Stimulated activated CD8-positive, alpha-beta memory T cell treated with anti-CD3 and anti-CD28 coated beads, Interleukin-2, amount 100 ng/mL, for 48 hours (primary cell): ENCODE measurements at places on chromosomes 3 and 15.

DNA sequence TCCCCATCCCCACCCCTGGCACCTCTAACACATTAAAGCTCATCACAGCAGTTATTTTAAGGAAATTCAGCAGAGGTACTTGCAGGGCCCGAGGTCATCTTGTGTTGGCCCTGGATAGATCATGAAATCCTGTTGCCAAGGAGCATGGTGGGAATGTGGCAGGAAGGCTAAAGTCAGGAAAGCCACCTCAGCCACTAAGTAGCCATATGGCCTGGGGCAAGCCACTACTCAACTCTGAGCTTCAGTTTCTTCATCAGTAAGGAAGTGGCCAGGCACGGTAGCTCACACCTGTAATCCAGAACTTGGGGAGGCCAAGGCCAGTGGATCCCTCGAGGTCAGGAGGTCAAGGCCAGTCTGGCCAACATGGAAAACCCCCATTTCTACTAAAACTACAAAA lies 55.9 kb downstream of the LIPC start:
- no peak for DNase-seq

DNA sequence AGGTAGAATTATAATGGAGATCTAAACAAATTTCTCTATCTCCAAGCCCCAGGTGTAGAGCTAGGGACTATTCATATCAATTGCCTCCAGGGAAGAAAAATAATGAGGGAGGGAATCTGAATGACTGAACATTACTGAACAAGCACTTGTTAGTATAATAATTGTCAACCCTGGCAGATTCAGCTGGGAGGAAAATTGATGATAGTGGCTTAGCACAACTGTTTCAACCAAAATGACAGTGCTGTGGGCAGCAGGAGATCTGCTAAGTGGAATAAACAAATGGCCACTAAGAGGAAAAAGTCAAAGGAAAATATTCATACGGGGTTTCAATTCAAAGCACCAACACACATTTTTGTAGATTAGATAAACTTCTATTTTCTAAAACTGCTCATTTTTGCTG lies 294.9 kb upstream of the ZNF385D start:
- DNase-seq, result no peak

GRCh38 chr3:138219255-138219654 lies 32.2 kb downstream of the ARMC8 start:
- no peak for DNase-seq

DNA sequence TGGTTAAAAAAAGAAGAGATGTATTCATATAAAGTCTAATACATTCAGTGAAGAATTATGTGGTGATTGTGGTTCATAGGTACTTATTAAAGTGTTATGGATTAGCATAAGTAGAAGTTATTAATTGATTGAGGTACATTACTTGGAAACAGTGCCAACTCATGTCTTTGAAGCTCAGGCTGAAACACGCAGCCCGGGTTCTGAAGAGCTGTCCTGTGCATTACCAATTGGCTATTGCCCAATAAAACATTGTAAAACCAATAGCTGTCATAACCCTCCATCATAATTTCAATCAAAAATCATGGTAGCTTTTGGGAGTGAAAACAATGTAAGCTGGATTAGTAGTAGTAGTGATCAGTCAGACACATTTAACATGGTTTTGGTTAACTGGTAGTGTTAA lies 560.1 kb downstream of the MCTP2 start:
- DNase-seq, result no peak

GRCh38 chr3:35385271-35385670 lies 254.1 kb upstream of the ARPP21 start:
- no peak for DNase-seq

GRCh38 chr3:60294181-60294580 lies 957.1 kb downstream of the FHIT start:
- no peak for DNase-seq

- DNase-seq, result no peak
Measured at GRCh38 chr15:75364881-75365280, 3.5 kb downstream of the MAN2C1 start.

- DNase-seq, result no peak
Measured at GRCh38 chr3:186095561-186096081, 13.3 kb downstream of the ETV5 start.

DNA sequence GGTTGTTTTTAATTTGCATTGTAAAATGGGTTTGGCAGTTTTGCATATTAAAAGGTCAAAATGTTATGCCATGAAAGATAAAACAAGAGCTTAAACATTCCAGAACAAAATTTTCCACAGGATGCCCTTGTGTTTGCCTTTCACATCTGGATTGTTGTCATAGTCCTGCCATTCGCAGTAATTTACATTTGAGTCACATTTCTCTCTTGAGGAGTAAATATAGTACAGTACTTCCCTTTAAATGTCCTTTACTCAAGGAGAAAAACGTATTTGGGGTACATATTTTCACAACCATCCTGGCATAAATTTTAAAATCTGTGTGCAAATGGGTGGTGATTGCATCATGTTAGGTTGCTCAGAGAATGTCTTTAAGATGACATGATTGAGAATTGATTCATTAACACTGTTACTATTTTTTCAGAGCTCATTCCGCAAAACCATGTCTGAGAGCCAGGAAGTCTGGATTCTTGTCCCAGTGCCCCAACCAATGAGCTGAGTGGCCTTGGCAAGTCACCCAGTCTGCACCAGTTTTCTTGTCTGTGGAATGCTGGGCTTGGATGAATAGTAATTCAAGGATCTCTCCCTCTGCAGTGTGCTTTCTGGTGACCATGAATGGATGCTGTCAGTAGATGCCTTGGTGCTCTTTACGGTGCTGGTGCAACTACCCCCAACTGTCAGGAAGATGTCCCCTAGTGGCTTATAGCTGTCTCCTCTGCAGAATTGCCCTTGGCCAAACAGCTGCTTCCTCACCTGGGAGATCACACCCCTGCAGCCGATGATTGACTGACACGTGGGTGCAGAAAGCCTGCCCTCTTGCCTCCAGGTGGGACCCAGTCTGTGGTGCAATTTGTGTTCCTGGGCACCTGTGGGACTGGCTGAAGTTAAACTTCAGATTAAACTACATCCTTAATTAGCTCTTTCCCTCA lies 43.0 kb downstream of the ABHD5 start:
- DNase-seq, result no peak

DNA sequence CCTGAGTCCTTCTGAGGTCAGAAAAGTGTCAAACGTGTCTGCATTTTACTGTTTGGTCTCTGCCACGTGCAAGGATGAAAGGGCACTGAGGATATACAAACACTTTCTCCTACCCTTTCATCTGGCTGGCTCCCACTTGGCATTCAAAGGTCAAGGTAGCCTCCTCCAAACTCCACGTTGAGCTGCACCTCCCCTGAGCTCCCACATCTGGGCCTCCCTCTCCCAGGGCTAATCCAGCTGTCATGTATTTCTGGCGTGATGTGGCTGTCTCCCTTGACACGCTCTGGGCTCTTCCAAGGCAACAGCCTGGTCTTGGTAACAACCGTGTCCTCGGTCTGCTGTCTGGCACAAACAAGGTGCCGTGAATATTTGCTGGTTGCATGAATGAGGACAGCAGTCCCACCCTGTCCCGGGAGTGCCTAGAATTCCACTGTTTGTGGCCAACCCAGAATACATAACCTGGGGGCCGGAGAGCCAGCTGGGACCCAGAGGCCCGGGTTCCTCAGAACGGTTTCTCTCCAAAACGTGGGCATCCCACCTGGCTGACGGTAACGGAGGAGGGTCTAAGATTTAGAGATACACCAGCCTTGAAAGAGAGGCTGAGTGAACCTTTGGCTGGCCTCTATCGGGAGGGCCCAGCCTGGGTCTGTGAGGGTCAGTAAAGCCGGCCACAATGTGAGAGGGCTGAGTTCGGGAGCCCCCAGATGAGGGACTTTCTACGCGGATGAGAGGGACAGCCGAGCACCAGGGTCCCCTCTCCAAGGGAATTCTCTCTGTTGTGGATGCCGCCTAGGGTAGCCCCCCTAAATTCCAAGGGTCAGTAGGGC lies 767 bp downstream of the GLT8D1 start:
- no peak for DNase-seq

DNA sequence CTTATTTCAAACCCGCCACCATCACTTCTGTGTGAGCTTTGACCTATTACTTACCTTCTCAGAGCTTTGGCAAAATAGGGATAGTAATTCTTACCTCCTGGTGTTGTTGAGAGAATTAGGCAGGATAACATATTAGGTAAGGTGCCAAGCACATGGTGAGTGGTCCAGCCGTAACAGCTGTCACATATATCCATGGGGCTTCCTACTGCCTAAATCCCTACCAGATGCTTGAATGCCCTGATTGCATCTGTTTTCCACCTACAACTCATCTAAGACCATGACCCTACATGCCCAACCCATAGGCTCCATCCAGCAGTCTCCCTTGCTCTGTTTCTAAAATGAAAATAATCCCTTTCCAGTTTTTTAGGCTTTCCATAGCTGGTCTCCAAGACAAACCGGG lies 162.3 kb upstream of the NR2E3 start:
- no peak for DNase-seq

GRCh38 chr3:120558771-120559241 lies 37.3 kb upstream of the NDUFB4 start:
- peak; percentile 75 for DNase-seq

DNA sequence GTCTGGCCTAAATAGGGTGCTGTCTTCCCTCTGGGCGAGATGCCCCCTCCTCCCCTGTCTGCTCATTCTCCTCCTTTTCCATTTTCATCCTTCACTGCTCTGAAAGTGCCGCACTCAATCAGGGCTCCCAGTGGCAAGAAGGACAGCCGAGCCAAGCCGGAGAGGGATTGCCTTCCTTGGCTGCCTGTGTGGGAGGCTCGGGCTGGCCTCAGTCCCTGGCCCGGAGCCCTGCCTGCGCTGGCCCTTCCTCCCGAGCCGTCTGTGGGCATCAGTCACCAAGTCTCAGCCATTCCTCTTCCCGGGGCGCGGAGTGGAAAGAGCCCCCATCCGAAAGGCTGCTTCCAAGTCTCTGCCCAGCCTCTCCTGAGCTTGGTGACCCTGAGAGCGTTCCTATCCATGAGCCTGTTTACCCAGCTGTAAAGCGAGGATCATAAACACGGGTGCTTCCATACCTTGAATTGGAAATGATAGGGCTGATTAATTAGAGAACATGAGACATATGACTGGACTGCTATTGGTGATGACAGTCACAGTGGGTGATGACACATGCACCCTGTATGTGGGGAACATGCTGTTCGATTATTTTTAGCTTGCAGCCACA lies 59.1 kb upstream of the TLE3 start:
- no peak for DNase-seq

- no peak for DNase-seq
Measured at GRCh38 chr15:74776821-74777768, 4.8 kb upstream of the CSK start.

DNA sequence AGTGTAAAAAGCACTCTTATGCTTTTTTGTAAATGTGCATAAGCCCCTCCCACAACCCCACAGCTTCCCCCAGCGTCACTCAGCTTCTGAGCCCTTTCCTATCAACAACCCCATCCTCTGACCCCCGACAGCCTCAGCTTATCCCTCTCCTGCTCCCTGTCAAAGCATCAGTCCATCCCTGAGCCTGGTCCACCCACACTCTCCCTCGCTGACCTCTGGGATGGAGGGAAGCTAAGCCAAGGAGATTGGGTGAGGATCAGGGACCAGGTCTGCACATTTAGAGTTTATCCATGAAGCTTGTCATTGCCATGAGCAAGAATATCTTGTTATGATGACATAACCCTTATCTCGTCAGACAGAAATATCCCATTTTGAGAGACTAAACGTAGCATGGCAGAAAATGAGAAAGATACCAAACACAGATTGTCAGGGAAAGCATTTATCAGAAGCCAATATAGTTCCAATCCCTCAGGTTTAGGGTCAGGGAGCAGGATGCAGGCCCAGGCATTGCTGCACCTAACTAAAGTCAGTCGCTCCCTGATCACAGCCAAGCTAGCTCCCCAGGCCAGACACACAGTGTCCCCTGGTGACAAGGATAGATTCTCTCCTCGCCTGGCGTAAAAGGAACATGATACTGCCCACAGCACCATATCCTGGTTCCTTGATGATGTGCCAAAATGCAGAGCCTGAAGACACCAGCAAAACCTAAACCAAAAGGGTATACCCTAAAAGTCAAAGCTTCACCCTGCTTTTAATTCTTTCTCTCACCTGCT lies 66.9 kb downstream of the DCLK3 start:
- DNase-seq, result no peak

GRCh38 chr3:111859974-111860859 lies 1.2 kb downstream of the PHLDB2 start:
- DNase-seq, result peak; percentile 12

- no peak for DNase-seq
Measured at GRCh38 chr3:186618318-186618938, 5.6 kb downstream of the AHSG start.

- no peak for DNase-seq
Measured at GRCh38 chr15:70783610-70784022, 20.3 kb upstream of the UACA start.

- DNase-seq, result no peak
Measured at GRCh38 chr15:63884953-63885352, 51.2 kb upstream of the HERC1 start.

DNA sequence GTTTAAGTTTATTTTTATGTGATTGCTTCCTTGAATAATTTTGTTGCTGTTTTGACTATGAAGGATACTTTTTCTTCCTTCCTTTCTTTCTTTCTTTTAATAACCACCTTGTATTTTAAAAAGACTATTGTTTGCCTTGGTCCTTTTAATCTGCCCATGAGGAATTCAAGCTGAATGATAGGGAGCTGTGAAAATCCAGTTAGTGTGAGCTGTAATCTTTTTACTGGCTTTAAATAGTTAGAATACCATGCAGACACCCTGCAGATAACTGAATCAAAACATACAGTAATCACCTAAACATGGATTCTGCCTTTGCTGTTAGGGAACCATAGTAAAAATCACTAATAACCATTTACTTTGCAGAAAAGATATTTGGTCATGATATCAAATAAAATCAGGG lies 110.7 kb downstream of the RSRC1 start:
- DNase-seq, result no peak

DNA sequence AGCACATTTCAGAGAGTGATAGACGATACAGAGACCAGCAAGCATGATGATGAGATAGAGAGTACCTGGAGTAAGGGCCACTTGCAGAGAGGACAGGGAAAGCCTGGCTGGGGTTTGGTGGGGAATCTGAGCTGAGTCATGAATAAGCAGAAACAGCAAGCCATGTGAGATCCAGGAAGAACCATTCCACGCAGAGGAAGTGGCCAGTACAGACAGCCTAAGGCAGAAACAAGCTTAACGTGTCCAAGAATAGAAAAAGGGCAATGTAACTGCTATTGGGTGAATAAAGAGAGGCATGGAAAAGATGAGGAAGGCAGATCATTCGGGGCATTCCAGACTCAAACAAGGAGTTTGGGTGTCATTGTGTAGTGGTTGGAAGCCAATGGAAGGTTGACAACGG lies 816.3 kb upstream of the CFAP20DC start:
- no peak for DNase-seq

- DNase-seq, result no peak
Measured at GRCh38 chr3:129021140-129021551, 20.0 kb downstream of the EFCC1 start.

DNA sequence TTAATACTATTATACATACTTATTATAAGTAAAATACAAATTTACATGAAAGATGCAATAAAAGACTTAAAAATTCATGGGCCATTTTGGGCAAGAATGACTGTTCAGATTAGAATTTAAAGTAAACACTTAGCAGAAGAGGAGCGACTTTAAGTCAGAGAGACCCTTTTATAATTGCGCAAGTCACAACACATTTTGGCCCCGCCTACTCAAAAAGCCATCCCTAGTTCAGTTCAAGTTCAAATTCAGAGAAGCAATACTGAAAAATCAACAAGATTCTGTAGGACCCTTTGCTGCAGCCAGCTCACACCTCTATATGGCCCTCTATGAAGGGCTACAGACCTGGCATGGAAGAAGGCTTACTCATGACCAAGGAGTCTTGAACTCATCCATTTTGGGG lies 64.6 kb downstream of the PEAK1 start:
- no peak for DNase-seq

GRCh38 chr3:60856257-60857046 lies 394.8 kb downstream of the FHIT start:
- no peak for DNase-seq
